AG09309 (cell line): ENCODE measurements at places on chromosomes 13 and 19.

GRCh38 chr13:30821421-30821820 lies 84.7 kb upstream of the MEDAG start:
- no peak for DNase-seq

DNA sequence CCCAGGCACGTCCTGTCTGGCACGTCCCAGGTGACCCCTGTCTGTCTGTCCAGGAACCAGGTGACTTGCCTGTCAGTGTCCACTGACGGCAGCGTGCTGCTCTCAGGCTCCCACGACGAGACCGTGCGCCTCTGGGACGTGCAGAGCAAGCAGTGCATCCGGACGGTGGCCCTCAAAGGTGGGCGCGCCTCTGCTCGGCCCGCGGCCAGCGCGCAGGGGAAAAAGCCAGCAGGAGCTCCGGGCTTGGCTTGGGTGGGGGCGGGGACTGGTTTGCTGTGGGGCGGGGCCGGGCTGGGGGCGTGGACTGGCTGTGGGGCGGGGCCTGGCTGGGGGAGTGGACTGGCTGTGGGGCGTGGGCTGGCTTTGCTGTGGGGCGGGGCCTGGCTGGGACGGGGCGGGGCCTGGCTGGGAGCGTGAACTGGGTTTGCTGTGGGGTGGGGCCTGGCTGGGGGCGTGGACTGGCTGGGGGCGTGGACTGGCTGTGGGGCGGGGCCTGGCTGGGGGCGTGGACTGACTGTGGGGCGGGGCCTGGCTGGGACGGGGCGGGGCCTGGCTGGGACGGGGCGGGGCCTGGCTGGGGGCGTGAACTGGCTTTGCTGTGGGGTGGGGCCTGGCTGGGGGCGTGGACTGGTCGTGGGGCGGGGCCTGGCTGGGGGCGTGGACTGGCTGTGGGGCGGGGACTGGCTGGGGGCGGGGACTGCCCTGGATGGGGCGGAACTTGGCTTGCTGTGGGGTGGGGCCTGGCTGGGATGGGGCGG lies 7.2 kb downstream of the WDR18 start:
- DNase-seq, result no peak

- DNase-seq, result no peak
Observed at GRCh38 chr13:40528881-40529280, 137.6 kb downstream of the FOXO1 start.

GRCh38 chr13:50299546-50300249 lies 284.5 kb downstream of the KCNRG start:
- no peak for DNase-seq

GRCh38 chr13:98652721-98653462 lies 76.0 kb upstream of the STK24 start:
- DNase-seq, result no peak
